Natural killer cell (primary cell): ENCODE measurements at places on chromosomes 12 and 14. TPM values are rescaled to one million over a fixed set of nuclear protein-coding genes. Genes with fewer than 3 reads are reported as not detected.

SYNDIG1L gene
- not detected for total RNA-seq

CDKL1 gene
- 16.7 TPM for total RNA-seq

RHEBL1 gene
- total RNA-seq: 11.6 TPM

DNA sequence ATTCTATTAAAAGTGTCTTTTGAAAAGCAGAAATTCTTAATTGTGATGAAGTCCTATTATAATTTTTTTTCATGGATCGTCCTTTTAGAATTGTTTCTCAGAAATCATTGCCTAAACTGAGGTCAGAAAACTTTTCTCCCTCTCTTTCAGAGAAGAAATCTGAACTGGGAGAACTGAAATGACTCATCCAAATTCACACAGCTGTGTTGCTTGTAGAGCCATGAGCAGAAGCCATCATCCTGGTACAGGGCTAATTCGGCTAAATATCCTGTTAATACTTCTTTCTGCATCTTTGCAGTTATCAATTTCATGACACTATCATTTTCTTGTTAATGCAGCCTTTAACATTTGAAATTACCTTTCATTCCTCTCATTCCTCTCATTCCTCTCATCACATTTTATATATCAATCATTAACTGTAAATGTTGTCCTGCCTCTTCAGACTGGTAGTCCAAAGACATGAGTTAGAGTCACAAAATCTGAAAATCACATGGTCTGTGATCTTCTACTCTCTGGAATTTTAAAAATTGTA is 15.5 kb downstream of the SLC15A5 start:
- DNase-seq: no peak
- no peaks in the 10 kb centered on the region for H3K36me3 ChIP-seq
- H3K27ac ChIP-seq: no peak overlapping the region

DNA sequence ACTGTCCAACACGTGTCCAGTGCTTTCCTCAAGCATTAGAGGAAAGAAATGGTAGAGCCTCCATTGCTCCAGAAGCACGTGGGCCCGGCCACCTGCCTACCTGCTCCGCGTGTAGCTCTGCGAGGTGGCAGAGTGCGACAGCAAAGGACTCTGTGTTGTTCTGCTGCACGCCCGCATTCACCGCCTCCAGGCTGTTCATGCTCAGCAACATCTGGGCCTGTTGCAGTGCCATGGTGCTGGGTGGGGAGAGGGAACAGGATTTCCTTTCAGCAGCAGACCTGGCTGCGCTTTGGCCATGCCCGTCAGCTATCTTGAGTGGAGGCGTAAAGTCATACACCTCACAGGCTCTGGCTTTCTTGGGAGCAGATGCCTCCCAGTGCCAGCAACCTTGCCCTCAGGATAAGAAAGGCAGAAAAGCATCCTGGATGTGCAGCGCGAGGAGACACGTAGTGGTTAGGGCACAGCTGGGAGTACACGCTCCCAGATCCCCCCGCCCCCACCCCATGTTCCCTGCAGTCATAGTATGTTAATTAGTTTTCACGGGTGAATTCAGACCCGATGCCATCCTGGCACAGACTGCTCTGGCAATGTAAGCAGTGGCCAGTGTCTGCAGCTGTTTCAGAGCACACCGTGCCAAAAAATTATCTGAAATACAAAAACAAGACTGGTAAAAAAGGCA is 25.1 kb downstream of the ANAPC5 start:
- H3K4me1 ChIP-seq: no peaks in the 10 kb centered on the region
- H3K36me3 ChIP-seq: peaks cover 82% of the 10 kb centered on the region

GRCh38 chr14:75837151-75837787 is 144.5 kb downstream of the TGFB3 start:
- no peaks in the 10 kb centered on the region for H3K4me1 ChIP-seq
- no peak overlapping the region for H3K4me3 ChIP-seq
- no peak for DNase-seq
- no peaks in the 10 kb centered on the region for H3K36me3 ChIP-seq
- H3K27ac ChIP-seq: no peak overlapping the region
- no peaks in the 10 kb centered on the region for H3K27me3 ChIP-seq

DNA sequence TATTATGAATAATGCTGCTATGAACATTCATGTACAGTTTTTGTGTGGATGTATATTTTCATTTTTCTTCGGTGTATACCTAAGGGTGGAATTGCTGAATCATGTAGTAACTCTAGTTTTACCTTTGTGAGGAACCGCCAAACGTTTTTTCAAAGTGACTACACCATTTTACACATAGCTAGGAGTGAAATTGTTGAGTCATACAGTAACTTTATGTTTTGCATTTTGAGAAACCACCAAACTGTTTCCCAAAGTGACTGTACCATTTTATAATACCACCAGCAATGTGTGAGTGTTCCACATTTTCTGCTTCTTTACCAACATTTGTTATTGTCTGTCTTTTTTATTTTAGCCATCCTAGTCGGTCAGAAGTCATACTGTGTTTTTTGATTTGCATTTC is 3.1 kb upstream of the TPH2 start:
- no peaks in the 10 kb centered on the region for H3K36me3 ChIP-seq
- H3K27me3 ChIP-seq: peaks cover 11% of the 10 kb centered on the region
- no peak overlapping the region for H3K27ac ChIP-seq
- H3K4me3 ChIP-seq: no peak overlapping the region

DNA sequence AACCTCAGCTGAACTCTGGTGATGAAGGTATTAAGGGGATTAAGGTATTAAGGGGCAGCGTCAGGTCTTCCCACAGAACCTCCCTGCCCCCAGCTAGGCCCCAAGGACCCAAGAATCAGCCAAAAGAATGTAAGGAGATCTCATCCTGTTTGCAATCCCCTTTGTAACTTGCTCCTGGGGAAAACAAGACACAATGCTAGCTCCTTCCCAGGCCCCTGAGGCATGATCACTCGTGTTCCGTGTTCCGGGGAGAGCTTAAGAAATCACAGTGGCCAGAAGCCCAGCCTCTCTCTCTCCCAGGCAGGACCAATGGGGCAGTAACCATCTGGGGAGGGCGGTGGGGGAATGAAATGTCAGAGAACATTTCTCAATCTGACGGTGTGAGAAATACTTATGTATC is 33.2 kb downstream of the PIGH start:
- H3K36me3 ChIP-seq: no peaks in the 10 kb centered on the region
- H3K27ac ChIP-seq: no peak overlapping the region
- no peak overlapping the region for H3K4me3 ChIP-seq
- no peaks in the 10 kb centered on the region for H3K4me1 ChIP-seq
- no peak for DNase-seq
- no peaks in the 10 kb centered on the region for H3K27me3 ChIP-seq

DNA sequence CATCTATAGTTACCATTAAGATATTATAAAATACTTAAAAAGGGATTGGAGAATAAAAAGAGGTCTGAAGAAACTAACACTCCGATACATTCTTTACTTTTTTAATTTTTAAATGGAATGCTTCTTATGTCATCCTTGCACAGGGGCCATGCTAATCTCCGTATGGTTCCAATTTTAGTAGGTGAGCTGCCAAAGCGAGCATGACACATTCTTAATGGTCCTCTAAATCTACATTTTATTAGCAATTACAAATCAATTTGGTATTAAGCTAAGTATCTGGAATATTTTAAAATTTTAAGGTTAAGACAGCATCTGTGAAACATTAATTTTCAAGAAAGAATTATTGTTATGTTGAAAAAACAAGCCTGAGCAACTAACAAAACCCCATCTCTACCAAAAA is 6.2 kb upstream of the ARID4A start:
- no peak overlapping the region for H3K4me3 ChIP-seq
- H3K27ac ChIP-seq: no peak overlapping the region
- H3K4me1 ChIP-seq: peaks cover 7% of the 10 kb centered on the region
- H3K36me3 ChIP-seq: peaks cover 61% of the 10 kb centered on the region
- DNase-seq: no peak
- no peaks in the 10 kb centered on the region for H3K27me3 ChIP-seq

DNA sequence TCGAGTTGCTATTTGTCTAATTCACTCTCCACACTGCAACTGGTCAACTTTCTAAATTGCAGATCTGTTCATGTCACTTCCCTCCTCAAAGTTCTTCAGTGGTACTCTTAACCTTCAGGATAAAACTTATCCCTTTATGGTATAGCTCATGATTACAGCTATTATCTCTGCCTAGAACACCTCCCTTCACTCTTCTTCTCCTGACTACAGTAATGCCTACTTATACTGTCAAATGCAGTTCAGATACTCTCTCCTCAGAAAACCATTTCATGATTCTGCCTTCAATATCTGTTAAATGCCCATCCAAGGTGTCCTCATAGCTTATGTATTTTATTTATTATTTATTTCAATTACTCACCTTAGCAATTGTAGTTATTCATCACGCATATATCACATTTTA is 85.5 kb downstream of the FAR2 start:
- H3K4me1 ChIP-seq: no peaks in the 10 kb centered on the region
- no peak overlapping the region for H3K27ac ChIP-seq
- no peak for DNase-seq
- no peaks in the 10 kb centered on the region for H3K27me3 ChIP-seq

KRT2 gene
- total RNA-seq: 1.4 TPM

GRCh38 chr12:52976574-52977071 is 27.7 kb downstream of the KRT18 start:
- DNase-seq: no peak
- H3K27ac ChIP-seq: no peak overlapping the region
- no peak overlapping the region for H3K4me3 ChIP-seq
- H3K36me3 ChIP-seq: no peaks in the 10 kb centered on the region
- H3K4me1 ChIP-seq: peaks cover 4% of the 10 kb centered on the region
- peaks cover 5% of the 10 kb centered on the region for H3K27me3 ChIP-seq

GRCh38 chr12:95549392-95550084 is 1.7 kb downstream of the USP44 start:
- peaks cover 6% of the 10 kb centered on the region for H3K4me1 ChIP-seq
- no peaks in the 10 kb centered on the region for H3K36me3 ChIP-seq
- H3K27ac ChIP-seq: peak overlapping the region; percentile 62
- DNase-seq: no peak
- peak overlapping the region; percentile 51 for H3K4me3 ChIP-seq

DNA sequence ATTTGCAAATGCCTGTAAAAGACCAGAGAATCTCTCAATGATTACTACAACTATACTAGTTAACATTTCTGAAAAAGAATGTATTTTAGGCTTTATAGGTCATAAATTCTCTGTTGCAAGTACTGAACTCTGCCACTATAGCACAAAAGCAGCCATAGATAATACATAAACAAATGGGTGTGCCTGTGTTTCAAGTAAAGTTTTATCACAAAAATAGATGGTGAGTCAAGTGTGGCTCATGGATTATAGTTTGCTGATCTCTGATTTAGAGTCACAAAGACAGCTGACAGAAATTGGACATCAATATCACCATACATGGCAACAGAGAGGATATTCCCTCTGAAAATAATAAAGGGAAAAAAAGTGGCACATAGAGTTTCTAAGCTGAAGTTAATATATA is 68.1 kb downstream of the FSCB start:
- no peaks in the 10 kb centered on the region for H3K27me3 ChIP-seq
- no peaks in the 10 kb centered on the region for H3K36me3 ChIP-seq
- DNase-seq: no peak
- no peak overlapping the region for H3K4me3 ChIP-seq
- H3K4me1 ChIP-seq: no peaks in the 10 kb centered on the region

DNA sequence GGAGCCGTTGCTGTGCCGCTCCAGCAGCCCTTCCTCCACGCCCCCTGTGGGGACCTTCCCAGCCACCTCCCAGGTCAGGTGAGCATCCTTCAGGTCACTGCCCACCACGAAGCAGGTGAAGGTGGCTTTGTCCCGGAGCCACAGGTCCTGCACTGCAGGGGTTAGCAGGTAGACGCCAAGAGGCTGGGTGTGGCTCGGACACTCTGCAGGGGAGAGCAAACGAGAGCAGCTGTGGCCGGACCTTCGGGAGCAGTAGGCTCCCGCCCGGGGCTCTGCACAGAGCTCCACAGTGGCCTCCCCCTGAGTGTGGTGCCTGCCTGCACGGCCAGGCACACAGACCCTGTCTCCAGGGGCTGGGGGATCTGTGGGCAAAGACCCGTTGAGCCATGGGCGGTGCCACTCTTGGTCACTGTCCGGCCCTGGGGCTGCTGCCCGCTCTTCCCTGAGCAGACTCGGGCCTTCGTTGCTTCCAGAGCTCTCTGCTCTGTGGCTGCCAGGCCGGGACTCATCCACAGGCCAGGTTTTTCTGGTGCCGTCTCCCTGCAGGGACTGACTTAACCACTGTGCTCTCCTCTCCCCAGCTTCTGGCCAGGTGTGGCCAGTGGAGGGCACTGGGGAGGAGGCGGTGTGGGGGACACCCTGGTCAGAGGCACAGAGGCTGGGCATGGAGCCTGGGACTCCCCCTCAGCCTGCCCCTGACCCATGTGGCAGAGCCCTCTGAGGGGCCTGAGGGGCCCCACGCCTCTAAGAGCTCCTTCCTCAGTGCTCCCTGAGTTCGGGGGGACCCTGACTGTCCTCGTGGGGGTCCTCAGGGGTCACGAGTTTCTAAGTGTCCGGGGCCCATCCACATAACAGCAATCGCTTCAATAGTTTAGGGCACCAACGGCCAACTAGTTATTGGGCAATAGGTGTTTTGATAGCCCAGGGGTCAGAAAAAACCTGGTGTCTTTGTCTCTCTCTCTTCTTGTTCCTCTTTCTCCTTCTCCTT is 314.9 kb downstream of the TMEM121 start:
- no peaks in the 10 kb centered on the region for H3K4me1 ChIP-seq
- DNase-seq: no peak
- H3K27me3 ChIP-seq: no peaks in the 10 kb centered on the region

- DNase-seq: no peak
- H3K4me3 ChIP-seq: no peak overlapping the region
- H3K36me3 ChIP-seq: no peaks in the 10 kb centered on the region
- H3K27me3 ChIP-seq: no peaks in the 10 kb centered on the region
These were observed 133.4 kb downstream of the KICS2 start for GRCh38 chr12:64088431-64089349.

- H3K36me3 ChIP-seq: no peaks in the 10 kb centered on the region
- H3K4me3 ChIP-seq: no peak overlapping the region
- H3K27me3 ChIP-seq: no peaks in the 10 kb centered on the region
These were observed 7.3 kb upstream of the CMAS start for GRCh38 chr12:22038734-22039133.

DNA sequence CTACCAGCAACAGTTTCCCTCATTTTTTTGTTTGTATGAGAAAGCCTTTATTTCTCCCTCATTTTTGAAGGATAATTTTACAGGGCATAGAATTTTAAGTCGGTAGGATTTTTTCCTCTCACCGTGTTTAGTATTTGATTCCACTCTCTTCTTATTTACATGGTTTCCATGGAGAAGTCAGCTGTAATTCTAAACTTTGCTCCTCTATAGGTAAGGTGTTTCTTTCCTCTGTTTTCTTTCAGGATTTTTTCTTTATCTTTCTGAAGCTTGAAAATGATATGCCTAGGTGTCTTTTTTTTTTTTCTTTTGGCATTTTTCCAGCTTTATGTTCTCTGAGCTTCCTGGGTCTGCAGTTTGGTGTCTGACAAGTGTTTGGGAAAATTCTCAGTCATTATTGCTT is 75.6 kb upstream of the ETV6 start:
- no peaks in the 10 kb centered on the region for H3K36me3 ChIP-seq
- H3K27ac ChIP-seq: no peak overlapping the region
- H3K27me3 ChIP-seq: no peaks in the 10 kb centered on the region
- DNase-seq: no peak

SLCO1B1 gene
- not detected for total RNA-seq

GRCh38 chr14:79293482-79294177 is 917.7 kb downstream of the DIO2 start:
- no peak overlapping the region for H3K4me3 ChIP-seq
- H3K27me3 ChIP-seq: no peaks in the 10 kb centered on the region
- H3K27ac ChIP-seq: no peak overlapping the region
- H3K4me1 ChIP-seq: no peaks in the 10 kb centered on the region
- no peak for DNase-seq

ANKRD33 gene
- not detected for total RNA-seq

GRCh38 chr12:60704171-60704914 is 1108.5 kb downstream of the SLC16A7 start:
- H3K36me3 ChIP-seq: no peaks in the 10 kb centered on the region
- H3K4me1 ChIP-seq: no peaks in the 10 kb centered on the region
- H3K27ac ChIP-seq: no peak overlapping the region
- DNase-seq: no peak
- no peak overlapping the region for H3K4me3 ChIP-seq

RILPL2 gene
- total RNA-seq: 4.4 TPM

SSPN gene
- total RNA-seq: not detected
